ENCODE measurements at places on chromosomes 3 and 15.

GRCh38 chr3:79040091-79040490 lies 727.7 kb downstream of the ROBO1 start:
- DNase-seq: no peak

GRCh38 chr15:50542887-50543210 lies 3.6 kb downstream of the USP50 start:
- DNase-seq: no peak

- no peak for DNase-seq
These were observed 112.1 kb downstream of the LRRK1 start for GRCh38 chr15:101031213-101031612.

GRCh38 chr3:72256716-72257115 lies 471.8 kb upstream of the PROK2 start:
- DNase-seq: no peak

- no peak for DNase-seq
These were observed 9.3 kb downstream of the GRAMD1C start for GRCh38 chr3:113847664-113848461.

DNA sequence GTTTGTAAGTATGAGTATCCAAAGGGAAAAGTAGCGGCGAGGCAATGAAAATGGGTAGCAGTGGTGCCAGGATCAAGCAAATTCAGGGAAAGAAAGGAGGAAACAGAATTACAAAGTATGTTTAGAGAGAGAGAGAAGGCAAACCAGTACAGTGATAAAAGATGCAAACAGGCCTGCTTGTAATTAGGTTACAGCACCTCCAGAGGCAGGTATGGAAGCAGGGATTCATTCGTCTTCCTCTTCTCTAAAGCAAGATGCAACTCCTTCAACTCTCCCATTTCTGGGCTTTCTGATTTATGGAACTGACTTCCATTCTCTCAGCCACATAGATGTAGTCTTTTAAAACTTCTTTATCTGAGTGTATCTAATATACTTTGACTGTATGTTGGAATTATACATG lies 68.0 kb downstream of the CRYBG3 start:
- DNase-seq: no peak

GRCh38 chr15:58019503-58020376 lies 45.8 kb downstream of the ALDH1A2 start:
- DNase-seq: peak; percentile 23

Measured in urothelium cell line (cell line).